Endothelial cell (in vitro differentiated cells): ENCODE measurements at places on chromosomes 12 and 14. TPM values are rescaled to one million over a fixed set of nuclear protein-coding genes. Genes with fewer than 3 reads are reported as not detected.

Gene ANG
- total RNA-seq, result 6.5 TPM

Gene ABCC9
- 1.2 TPM for total RNA-seq

GRCh38 chr14:74735125-74735524 is 22.2 kb downstream of the FCF1 start:
- no peak for DNase-seq

- DNase-seq, result no peak
These were observed 29.7 kb upstream of the SFSWAP start for GRCh38 chr12:131681257-131681620.
